ENCODE measurements at places on chromosomes 5 and 9. TPM values are rescaled to one million over a fixed set of nuclear protein-coding genes. Genes with fewer than 3 reads are reported as not detected.

Gene PRRT1B
- 1.1 TPM for total RNA-seq

Gene PCDHA10
- 0.33 TPM for total RNA-seq

Gene ADAMTS2
- total RNA-seq, result 0.13 TPM

Gene SLC28A3
- total RNA-seq, result not detected

Gene BTNL8
- total RNA-seq, result not detected

Gene PCDHB7
- total RNA-seq, result 1.3 TPM

Gene DMRTA1
- 1.8 TPM for total RNA-seq

Gene TLX3
- total RNA-seq, result not detected

Gene ROR2
- total RNA-seq, result 5.9 TPM

GRCh38 chr5:153713943-153714342 lies 223.5 kb downstream of the GRIA1 start:
- no peaks in the 10 kb centered on the region for H3K4me1 ChIP-seq
- H3K4me3 ChIP-seq, result no peak overlapping the region
- no peaks in the 10 kb centered on the region for H3K36me3 ChIP-seq
- H3K27me3 ChIP-seq, result no peaks in the 10 kb centered on the region
- DNase-seq, result no peak
- H3K27ac ChIP-seq, result no peak overlapping the region

DNA sequence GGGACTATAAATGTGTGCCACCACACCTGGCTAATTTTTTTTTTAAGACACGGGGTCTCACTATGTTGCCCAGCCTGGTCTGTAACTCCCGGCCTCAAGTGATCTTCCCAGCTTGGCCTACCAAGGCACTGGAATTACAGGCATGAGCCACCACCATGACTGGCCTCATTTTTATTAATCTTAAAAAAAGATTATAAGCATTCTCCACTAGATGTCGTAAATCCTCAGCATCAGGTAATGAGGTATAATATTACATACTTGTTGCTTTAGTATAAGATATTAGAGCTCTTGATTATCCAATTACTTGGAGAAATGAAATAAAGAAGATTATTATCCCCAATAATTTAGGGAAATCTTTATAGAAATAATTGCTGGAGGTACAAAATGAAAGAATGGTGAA lies 78.2 kb upstream of the HTR1A start:
- H3K27me3 ChIP-seq, result no peaks in the 10 kb centered on the region
- no peak overlapping the region for H3K4me3 ChIP-seq

GRCh38 chr5:98771382-98772109 lies 1.9 kb upstream of the RGMB start:
- H3K4me3 ChIP-seq, result peak overlapping the region; percentile 90
- H3K27ac ChIP-seq, result peak overlapping the region; percentile 89
- H3K4me1 ChIP-seq, result peaks cover 28% of the 10 kb centered on the region
- H3K27me3 ChIP-seq, result no peaks in the 10 kb centered on the region

DNA sequence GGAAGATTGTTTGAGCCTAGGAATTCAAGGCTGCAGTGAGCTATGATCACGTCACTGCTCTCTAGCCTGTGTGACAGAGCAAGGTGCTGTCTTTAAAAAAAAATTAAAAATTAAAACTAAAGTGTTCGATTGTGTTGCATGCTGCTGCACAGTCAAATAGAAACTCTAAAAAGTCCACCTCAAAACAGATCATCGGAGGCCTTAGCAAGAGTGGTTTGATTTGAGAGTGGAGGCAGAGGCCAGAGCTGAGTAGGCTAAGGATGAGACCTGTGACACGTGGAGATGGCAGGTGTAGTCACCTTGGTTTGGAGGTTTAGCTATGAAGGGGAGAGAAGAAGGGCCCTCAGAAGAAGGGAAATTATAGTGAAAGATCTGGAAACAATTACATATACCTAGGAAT lies 2.8 kb upstream of the PTPDC1 start:
- no peak overlapping the region for H3K27ac ChIP-seq
- H3K36me3 ChIP-seq, result no peaks in the 10 kb centered on the region
- DNase-seq, result no peak
- H3K27me3 ChIP-seq, result no peaks in the 10 kb centered on the region

GRCh38 chr5:107404595-107405374 lies 266.0 kb downstream of the EFNA5 start:
- no peak overlapping the region for H3K27ac ChIP-seq
- H3K36me3 ChIP-seq, result no peaks in the 10 kb centered on the region
- H3K27me3 ChIP-seq, result no peaks in the 10 kb centered on the region
- H3K4me3 ChIP-seq, result no peak overlapping the region

- H3K4me1 ChIP-seq, result no peaks in the 10 kb centered on the region
- DNase-seq, result no peak
- H3K27me3 ChIP-seq, result no peaks in the 10 kb centered on the region
Measured at GRCh38 chr9:76793784-76794431, 29.7 kb downstream of the PCA3 start.

DNA sequence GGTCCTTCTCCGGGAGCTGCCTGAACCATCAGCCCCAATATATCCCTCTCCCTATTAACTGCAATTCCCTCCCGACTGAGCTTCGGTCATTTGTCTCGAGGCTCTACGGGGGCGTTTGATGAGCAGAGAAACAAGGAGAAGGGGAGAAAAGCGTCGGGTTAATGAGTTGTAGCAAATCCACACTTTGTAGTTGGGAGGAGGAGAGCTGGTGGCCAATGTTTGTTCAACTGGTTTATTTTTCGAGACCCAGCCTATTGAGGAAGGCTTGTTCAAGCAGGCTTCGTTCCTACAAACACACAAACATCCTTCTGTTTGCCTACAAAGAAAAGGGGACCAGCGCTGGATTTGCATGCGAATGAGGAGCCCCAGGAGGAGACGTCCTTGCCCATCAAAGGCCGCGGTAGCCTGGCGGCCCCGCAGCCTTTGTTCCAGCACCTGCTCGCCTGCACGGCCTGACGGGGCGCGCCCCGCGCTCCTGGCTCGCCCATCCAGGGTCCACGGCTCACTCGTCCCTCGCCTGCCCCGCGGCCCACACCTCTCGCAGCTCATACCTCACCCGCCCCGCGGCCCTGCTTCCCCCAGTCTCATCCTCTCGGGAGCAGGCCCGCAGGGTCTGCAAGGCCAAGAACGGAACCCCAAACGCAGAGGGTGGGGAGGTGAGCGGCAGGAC lies 4.6 kb downstream of the FOXD1 start:
- H3K27me3 ChIP-seq, result no peaks in the 10 kb centered on the region
- no peak for DNase-seq
- peaks cover 52% of the 10 kb centered on the region for H3K4me1 ChIP-seq
- H3K27ac ChIP-seq, result peak overlapping the region; percentile 83

GRCh38 chr5:37501152-37501551 lies 122.0 kb downstream of the WDR70 start:
- H3K4me1 ChIP-seq, result no peaks in the 10 kb centered on the region
- DNase-seq, result no peak
- H3K27me3 ChIP-seq, result no peaks in the 10 kb centered on the region
- H3K4me3 ChIP-seq, result no peak overlapping the region
- H3K27ac ChIP-seq, result no peak overlapping the region

- no peak for DNase-seq
- no peaks in the 10 kb centered on the region for H3K4me1 ChIP-seq
- H3K27ac ChIP-seq, result no peak overlapping the region
- no peaks in the 10 kb centered on the region for H3K36me3 ChIP-seq
- H3K4me3 ChIP-seq, result no peak overlapping the region
Measured at GRCh38 chr9:70581214-70581954, 166.9 kb upstream of the KLF9 start.

- no peak for DNase-seq
- H3K4me1 ChIP-seq, result peaks cover 6% of the 10 kb centered on the region
- no peaks in the 10 kb centered on the region for H3K36me3 ChIP-seq
- peak overlapping the region; percentile 43 for H3K4me3 ChIP-seq
Measured at GRCh38 chr5:129903466-129904101, 681 bp upstream of the CHSY3 start.

DNA sequence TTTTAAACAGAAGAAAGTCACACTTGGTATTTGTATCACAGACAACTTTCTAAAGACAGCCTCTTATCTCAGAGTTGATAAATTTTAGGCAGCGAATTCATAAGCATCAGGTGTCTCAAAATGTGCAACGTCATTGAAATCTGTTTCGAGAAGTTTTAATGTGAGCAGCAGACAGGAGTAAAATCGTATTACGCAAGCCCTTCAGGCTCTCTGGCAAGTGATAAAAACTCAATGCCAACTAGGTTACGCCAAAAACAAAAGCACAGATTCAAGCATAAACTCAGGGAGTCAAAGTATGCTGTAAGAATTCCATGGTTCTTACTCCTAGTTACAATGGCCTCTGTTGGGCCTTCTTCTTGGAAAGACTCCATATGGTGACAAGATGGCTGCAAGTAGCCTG lies 244.7 kb downstream of the SEMA5A start:
- H3K4me1 ChIP-seq, result no peaks in the 10 kb centered on the region
- no peak overlapping the region for H3K4me3 ChIP-seq
- H3K36me3 ChIP-seq, result no peaks in the 10 kb centered on the region
- H3K27ac ChIP-seq, result no peak overlapping the region

- no peaks in the 10 kb centered on the region for H3K27me3 ChIP-seq
- DNase-seq, result no peak
- no peaks in the 10 kb centered on the region for H3K4me1 ChIP-seq
- H3K4me3 ChIP-seq, result no peak overlapping the region
- H3K27ac ChIP-seq, result no peak overlapping the region
Measured at GRCh38 chr9:135256581-135257354, 169.3 kb downstream of the OLFM1 start.

DNA sequence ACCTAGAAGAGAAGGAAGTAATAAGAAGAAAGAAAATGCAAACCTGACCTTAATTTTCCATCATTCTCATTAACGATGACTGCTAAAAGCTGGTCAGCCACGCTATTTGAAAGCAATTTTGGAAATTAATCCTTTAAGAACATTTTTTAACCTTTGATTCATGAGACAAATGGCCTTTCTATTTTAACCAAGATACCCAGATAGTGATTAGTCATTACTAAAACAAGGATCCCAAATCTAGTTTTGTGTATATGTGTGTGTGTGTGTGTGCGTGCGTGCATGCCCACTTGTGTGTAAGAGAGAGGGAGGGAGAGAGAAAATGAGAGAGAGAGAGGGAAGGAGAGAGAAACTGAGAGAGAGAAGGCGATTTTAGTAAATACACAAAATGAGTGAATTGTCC lies 329.5 kb downstream of the DEPDC1B start:
- no peaks in the 10 kb centered on the region for H3K4me1 ChIP-seq
- H3K36me3 ChIP-seq, result no peaks in the 10 kb centered on the region
- no peak overlapping the region for H3K27ac ChIP-seq
- H3K4me3 ChIP-seq, result no peak overlapping the region
- no peak for DNase-seq
- no peaks in the 10 kb centered on the region for H3K27me3 ChIP-seq

DNA sequence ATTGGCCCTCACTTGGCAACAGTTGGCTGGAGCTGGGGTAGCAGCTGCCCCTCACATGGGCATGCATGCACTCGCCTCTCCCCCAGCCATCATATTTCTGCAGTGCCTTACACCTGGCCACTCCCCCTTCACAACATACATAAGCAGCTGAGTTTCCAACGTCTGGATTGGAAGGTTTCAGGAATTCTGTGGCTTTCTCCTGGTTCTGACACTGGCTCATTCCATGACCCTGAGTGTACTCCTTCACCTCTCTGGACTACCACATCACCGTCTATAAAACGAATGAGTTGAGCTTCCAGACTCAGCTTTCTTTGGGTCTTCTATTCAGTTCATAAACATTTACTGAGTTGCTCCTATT lies 84.3 kb downstream of the GALNT10 start:
- 0 out of 2 replicates have a peak, but pooled peaks cover 9% of the 10 kb centered on the region for H3K4me1 ChIP-seq
- no peak overlapping the region for H3K4me3 ChIP-seq
- no peak for DNase-seq

- H3K27me3 ChIP-seq, result no peaks in the 10 kb centered on the region
- no peak overlapping the region for H3K4me3 ChIP-seq
- no peak overlapping the region for H3K27ac ChIP-seq
Measured at GRCh38 chr9:130805510-130806326, 29.3 kb upstream of the ABL1 start.

DNA sequence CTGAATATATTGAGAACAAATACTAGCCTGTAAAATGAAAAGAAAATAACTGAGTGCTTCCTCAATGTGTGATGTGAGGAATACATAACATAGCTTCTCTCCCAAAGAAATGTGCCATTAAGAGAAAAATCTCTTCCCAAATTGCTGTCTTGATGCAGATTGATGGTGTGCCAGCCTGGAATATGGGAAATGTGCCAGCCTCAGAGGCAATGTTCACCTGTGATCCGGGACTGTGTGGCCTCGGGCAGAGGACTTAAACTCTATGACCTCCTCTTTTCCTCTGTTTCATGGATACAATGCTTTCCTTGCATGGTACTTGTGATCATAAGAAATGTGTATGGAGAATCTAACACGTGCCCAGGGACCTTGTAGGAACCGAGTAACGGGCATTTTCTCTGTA lies 370.9 kb downstream of the DIRAS2 start:
- no peaks in the 10 kb centered on the region for H3K27me3 ChIP-seq
- no peak overlapping the region for H3K27ac ChIP-seq
- H3K36me3 ChIP-seq, result no peaks in the 10 kb centered on the region

DNA sequence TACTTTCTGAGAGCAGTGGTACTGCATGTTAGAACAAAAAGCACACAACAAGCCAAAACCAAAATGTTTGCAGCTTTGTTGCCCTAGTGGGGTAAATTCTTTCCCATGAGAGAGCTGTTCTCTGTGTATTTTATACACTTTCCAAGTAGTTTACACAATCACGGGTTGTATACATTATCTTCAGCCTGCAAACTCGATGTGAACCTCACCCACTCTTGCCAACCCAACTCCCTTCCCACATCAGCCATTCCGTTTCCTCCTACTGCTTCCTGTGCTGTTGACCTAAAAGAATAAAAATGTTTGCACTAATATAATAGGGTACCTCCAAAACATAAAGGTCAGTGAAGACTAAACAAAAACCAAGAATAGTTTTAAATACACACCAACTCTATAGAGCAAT lies 47.0 kb downstream of the IQGAP2 start:
- H3K27me3 ChIP-seq, result peaks cover 16% of the 10 kb centered on the region
- H3K4me3 ChIP-seq, result no peak overlapping the region
- H3K36me3 ChIP-seq, result no peaks in the 10 kb centered on the region

GRCh38 chr5:174844971-174845370 lies 120.6 kb downstream of the MSX2 start:
- no peak for DNase-seq
- no peak overlapping the region for H3K27ac ChIP-seq
- H3K27me3 ChIP-seq, result no peaks in the 10 kb centered on the region
- H3K4me3 ChIP-seq, result no peak overlapping the region
- no peaks in the 10 kb centered on the region for H3K36me3 ChIP-seq

DNA sequence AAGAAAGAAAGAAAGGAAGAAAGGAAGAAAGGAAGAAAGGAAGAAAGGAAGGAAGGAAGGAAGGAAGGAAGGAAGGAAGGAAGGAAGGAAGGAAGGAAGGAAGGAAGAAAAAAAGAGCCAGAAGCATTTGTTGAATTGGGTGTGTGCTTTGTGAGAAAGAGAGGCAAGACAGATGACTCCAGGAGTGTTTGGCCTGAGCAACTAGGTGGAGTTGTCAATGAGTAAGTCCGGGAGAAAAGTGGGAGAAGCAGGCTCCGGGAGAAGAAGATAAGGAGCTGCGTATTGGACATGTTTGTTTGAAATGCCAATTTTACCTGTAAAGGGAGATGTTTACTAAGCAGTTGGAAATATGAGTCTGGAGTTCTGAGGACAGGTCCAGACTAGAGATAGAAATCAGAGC lies 15.1 kb upstream of the GCNT1 start:
- no peak overlapping the region for H3K4me3 ChIP-seq
- no peaks in the 10 kb centered on the region for H3K36me3 ChIP-seq
- H3K27me3 ChIP-seq, result no peaks in the 10 kb centered on the region
- H3K27ac ChIP-seq, result no peak overlapping the region

Data from Panc1 (cell line).